ENCODE measurements at places on chromosomes 12 and 14.

GRCh38 chr12:75738486-75738885, 227.1 kb upstream of the KRR1 start:
- peak; percentile 34 for DNase-seq

- DNase-seq, result peak; percentile 60
Observed at GRCh38 chr12:52395761-52396434, 10.2 kb downstream of the KRT82 start.

- peak; percentile 34 for DNase-seq
Observed at GRCh38 chr12:95202691-95203486, 14.4 kb downstream of the FGD6 start.

DNA sequence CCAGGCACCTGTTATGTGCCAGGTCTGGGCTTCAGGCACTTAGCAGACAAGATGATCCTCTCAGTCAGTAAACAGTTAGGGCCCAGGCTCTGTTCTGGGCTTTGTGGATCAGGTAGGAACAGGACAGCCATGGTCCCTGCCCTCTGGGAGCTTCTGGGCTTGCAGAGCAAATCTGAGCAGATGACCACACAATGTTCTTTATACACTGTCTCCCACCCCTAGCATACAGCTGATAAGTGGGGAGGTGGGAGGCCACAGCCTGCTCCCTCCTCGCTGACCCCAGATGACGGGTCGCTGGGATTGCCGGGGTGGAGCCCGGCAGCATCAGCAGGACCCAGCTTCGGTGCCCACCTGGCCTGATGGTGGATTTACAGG, 53.1 kb upstream of the RIN3 start:
- no peak for DNase-seq

DNA sequence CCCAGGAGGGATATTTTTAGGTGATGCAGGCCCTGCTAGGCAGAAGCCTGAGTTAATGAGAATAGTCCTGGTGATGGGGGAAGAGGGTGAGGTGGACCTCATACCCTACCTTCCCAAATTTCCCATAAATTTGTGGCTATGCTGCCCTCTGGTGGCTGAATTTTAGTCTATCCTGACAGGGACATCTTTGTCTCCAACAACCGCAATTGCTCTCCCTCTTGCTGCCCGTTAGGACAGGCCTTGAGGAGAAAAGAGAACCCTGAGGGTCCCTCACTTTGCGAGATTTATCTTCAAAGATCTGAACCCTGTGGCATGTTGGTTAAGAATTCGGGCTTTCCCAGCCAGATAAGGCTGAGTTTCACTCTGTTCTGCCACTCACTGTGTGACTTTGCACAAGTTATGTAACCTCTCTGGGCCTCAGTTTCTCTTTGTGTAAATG, 9.8 kb upstream of the ZNF385A start:
- DNase-seq, result peak; percentile 64

DNA sequence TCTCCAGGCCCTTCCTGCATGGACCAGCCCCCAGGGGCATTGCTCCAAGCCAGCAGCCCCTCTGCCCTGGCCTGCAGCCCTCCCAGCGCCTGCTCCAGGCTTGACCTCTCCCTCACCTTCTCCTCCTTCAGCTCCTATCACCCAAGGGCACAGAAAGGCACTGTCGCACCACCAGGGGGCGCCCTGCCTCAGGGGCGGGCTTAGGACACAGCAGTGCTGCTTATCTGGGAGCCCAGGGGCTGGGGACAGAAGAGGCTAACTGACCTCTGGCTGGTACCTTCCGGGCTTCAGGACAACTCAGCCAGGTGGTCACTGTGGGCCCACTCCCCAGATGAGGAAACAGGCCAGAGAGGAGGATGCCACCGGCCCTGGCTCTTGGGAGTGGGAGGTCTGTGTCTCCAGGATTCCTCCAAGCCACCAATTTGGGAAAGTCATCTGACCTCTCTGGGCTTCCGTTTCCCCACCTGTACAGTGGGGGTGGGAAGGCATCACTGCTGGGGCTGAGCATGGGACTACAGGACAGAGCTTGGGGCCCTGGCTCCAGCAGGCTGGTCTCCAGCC, 25.3 kb upstream of the GPR132 start:
- peak; percentile 81 for DNase-seq

GRCh38 chr12:114682785-114683708, 928 bp downstream of the TBX3 start:
- DNase-seq, result peak; percentile 48

GRCh38 chr14:91827746-91828145, 39.6 kb downstream of the TC2N start:
- DNase-seq, result no peak

DNA sequence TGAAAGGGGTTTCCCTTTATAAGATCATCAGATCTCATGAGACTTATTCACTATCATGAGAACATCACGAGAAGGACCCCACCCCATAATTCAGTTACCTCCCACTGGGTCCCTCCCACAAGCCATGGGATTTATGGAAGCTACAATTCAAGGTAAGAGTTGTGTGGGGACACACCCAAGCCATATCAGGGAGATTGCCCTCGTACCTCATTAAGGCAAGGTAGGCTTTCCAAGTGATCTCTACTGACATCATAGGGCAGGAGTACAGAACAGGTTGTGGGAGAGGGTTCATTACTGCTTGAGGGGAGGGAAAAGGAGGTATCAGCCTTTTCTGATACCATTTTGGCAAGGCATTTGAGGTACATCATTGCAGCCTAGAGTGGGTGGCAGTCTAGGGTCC, 524.6 kb downstream of the PRKD1 start:
- no peak for DNase-seq

GRCh38 chr14:52043690-52044089, 25.2 kb downstream of the NID2 start:
- peak; percentile 49 for DNase-seq

- DNase-seq, result peak; percentile 98
Observed at GRCh38 chr12:47277972-47278448, 198.3 kb upstream of the AMIGO2 start.

- DNase-seq, result no peak
Observed at GRCh38 chr12:67541625-67541991, 106.9 kb upstream of the DYRK2 start.

DNA sequence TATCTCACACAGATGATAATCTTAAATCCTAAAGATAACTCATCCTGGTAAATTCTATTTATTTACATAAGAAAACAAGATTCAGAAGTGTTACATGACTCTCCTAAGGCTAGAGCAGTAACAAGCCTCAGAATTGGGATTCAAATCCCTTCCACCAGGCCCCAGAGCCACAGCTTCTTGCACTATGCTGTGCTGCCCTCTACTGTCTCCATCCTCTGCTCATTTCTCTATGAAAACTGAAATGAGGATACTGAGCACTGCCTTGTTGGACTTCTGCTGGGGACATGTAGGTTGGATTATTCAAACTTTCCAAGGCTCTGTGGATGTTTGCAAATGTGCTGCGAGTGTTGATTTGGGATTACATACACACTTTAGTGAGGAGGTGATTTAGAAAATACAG, 23.5 kb upstream of the C12orf50 start:
- peak; percentile 59 for DNase-seq

DNA sequence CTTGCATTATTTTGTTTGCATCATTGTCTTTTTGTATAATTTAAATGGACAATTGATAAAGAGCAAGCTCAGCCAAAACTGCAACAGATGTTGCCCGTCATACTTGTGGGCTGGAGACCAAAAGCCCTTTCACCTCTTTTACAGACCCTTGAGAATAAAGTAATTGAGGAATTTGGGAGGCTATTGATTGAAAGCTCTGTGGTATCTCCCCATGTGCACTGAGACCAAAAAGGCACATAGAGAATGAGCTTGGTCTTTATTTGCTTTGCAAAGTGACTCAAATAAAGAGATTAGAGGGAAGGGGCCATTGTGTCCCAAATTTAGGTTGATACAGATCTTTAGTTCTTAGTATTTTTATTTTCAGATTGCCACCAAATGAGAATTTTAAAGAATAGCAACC, 617.6 kb downstream of the TRHDE start:
- DNase-seq, result no peak

GRCh38 chr12:12384571-12385340, 27.9 kb downstream of the BORCS5 start:
- DNase-seq, result no peak

DNA sequence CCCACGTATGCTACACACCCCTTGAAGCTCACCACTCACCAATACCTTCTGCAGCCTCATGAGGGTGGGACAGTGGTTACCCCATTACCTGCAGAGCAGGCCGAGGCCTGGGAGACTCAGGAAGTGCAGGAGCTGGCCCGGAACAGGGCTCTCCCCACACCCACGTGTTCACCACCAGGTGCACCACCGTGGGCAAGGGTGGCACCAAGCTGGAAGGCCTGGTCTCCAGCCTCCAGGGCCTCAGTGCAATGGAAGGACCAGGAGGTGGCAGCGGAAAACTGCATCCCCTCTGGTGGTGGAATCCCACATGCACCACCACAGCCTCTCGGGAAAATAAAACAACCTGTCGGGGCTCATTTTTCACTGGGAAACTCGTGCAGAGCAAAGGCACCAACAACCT, 36.4 kb downstream of the ITPK1 start:
- DNase-seq, result no peak

- peak; percentile 94 for DNase-seq
Observed at GRCh38 chr12:53659011-53659551, 16.8 kb downstream of the ATP5MC2 start.

DNA sequence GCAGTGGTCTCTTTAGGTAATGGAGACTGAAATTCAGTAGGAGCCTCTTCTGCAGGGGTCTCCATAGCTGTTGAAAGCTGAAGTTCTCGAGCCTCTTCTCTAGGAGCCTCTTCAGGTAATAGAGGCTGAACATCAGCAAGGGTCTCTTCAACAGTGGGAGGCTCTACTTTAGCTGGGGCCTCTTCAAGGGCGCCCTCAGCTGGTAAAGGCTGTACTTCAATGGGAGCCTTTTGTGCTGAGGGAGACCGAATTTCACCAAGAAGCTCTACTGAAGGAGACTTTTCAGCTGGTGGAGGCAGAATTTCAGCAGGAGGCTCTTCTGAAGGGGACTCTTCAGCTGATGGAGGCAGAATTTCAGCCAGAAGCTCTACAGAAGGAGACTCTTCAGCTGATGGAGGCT, 1.5 kb downstream of the FSCB start:
- no peak for DNase-seq

DNA sequence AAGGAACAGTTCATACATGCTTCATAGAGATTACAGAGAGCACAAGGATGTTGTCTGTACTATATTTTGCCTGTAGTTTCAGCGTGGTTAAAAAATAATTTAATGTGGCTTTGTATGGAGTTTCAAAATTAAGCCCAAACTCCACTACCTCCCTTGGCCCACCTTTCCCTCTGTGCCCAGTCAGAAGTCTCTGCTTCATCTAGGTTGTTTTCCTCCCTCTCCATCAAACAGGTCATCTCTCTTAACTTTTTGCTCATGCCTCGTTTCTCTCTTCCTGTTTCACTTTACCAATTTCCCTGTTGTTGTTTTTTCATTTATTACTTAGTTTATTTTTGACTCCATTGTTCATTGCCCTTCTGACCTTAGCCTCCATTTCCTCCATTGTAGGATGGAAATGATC, 94.9 kb upstream of the NEDD1 start:
- no peak for DNase-seq

DNA sequence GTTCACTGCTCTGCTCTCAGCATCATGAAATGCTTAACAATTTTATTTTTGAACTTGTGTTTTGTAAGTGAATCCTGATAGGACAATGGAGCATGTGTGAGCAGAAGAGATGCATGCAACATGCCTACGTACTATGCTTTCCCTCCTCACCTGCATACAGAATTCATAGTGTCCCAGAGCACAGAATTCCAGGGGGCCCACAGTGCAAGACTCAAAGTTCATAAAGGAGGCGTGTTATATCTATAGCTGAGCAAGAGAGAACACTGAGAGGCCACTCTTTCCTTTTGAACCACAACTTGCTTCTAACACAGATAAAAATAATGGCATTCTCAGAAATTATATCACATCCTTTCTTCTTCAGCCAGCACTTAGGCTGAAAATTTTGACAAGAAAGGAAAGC, 28.8 kb downstream of the BHLHE41 start:
- no peak for DNase-seq

DNA sequence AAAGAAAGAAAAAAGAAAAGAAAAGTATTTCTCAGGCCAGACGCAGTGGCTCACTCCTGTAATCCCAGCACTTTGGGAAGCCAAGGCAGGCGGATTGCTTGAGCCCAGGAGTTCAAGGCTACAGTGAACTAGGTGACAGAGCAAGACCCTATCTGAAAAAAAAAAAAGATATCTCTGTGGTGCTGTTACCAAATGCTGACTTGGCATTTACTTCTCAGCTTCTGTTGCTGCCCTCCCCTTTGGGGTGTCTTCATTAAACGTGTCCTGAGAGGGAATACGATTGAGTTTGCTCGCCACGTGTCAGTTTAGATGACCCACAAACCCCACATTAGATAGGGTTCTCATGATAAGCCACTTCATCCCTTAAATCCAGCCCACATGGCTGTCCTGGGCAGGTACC, 4.4 kb upstream of the POLR3B start:
- DNase-seq, result no peak

- DNase-seq, result no peak
Observed at GRCh38 chr12:24361877-24362580, 412.6 kb upstream of the SOX5 start.

DNA sequence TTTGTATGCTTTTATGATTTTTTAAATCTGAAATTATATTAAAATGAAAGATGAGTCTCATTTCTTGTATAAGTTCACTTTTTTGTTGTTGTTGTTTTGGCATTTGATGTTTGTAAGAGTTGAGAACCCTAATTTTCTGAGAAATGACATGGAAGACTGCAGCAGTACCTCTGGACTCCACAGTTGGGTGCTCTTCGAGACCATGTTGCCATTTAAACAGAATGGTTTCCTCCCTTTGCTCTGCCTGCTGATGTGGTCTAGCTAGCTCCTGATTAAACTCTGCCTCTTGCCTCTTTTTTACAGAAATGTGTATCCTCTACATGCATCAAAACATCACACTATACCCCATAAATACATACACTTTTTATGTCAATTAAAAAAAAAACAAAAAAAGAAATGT, 5.8 kb upstream of the LTA4H start:
- no peak for DNase-seq

DNA sequence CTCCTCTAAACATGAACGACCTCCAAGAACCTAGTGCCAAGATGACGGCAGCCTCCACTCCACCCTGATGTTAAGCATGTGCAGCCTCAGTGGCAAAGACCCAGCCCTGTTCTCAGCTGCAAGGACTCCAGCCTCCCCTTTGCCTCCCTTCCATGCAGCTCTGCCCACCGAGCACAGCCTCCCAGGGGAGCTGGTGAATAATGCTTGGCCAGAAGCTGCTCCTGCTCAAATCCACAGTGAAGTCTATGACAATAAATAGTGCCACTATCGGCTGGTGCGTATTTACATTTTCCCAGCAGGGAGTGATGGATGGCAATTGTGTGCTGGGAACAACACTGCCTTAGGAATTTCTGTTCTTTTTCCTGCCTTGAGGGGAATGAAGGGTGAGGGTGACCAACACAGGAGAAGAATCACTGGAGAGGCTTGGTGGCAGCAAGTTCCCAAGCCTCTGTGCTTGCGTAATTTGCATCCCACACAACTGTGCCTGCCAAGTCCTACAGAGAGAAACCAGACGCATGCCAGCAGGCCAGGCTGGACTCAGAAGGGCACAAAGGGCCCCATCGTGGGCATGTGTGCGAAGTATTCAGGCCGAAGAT, 29.9 kb upstream of the TC2N start:
- peak; percentile 92 for DNase-seq

DNA sequence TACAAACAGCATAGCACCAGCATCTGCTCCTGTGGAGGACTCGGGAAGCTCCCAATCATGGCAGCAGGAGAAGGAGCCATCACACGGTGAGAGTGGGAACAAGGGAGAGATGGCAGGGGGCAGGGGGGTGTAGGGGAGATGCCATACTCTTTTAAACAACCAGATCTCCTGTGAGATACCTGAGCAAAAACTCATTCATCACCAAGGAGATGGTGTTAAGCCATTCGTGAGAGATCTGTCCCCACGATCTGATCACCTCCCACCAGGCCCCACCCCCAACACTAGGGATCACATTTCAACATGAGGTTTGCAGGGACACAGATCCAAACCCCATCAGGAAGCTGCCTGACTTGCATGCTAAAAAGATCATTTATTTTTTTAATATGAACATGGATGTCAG, 499.3 kb downstream of the TMEM132D start:
- no peak for DNase-seq

Measured in cardiac fibroblast (primary cell).